ENCODE measurements at places on chromosomes 6 and 20.

- DNase-seq: no peak
Observed at GRCh38 chr20:7656687-7657467, 283.4 kb downstream of the HAO1 start.

GRCh38 chr20:61803416-61803914 lies 262.2 kb downstream of the TAF4 start:
- DNase-seq: no peak

GRCh38 chr6:2840749-2841061 lies 958 bp downstream of the SERPINB1 start:
- DNase-seq: no peak

DNA sequence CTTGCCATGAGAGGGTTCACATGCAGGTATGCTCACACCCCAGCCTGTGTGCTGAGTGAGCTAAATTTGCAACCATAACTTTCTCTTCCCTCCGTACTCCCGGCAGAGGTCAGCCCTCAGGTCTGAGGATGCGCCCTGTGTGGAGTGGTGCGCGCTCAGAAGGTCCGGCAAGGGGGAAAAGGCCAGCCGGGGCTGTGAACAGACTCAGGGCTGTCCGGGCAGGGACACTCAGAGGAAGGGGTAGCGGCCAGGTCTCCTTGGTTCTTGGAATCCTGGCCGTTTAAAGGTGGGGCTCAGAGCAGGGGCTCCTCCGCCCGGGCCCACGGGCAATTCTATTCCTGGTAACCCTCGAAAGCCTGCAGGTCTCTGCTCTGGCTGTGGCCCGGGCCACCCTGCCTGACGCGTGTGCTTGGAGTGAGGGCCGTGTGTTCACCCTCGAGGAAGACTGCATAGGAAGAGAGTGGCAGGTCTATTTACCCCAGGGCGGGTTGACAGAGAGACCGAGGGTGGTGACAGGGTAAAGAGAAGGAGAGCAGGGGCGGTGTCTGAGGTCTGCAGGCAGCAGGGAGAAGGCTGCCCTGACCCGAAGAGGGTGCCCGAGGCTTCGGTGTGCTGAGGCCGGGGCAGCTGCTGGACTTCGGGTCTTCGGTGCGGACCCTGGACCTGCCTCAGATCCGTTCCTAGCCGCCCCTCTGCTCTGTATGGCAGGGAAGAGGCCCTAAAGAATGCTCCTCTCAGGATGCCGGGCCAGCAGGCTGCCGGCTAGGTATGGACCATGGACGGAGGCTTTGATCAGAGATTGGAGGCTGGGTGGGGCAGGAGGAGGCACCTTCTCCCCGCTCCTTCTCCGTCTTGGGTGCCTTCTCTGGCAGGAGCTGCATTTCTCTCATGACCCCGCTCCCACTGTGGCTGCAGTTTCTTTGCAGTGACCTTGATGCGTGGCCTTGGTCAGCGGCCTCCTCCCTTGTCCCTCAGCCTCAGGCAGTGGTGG lies 131.1 kb upstream of the ARMC2 start:
- no peak for DNase-seq

DNA sequence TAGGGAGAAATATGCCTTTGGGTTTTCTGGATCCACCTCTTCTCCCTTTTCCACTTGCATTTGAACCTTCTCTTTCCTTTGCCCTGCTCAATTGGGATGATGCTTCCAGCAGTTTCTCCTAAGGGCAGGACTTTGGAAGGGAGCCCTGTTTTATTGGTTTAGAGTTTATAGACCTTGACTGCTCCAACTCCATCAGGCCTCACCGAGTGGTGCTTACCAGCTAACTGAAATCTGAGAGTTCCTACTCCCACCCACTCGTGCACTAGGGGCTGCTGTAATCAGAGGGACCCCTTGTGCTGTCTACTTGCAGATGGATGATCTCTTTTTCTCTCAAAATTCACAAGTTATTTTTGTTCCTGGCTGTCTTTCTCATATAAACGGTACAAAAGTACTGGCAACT lies 121.3 kb upstream of the SLC22A16 start:
- DNase-seq: no peak

GRCh38 chr20:34337982-34338726 lies 24.9 kb upstream of the ITCH start:
- DNase-seq: no peak

- no peak for DNase-seq
Observed at GRCh38 chr6:44663860-44664634, 276.5 kb downstream of the CDC5L start.

DNA sequence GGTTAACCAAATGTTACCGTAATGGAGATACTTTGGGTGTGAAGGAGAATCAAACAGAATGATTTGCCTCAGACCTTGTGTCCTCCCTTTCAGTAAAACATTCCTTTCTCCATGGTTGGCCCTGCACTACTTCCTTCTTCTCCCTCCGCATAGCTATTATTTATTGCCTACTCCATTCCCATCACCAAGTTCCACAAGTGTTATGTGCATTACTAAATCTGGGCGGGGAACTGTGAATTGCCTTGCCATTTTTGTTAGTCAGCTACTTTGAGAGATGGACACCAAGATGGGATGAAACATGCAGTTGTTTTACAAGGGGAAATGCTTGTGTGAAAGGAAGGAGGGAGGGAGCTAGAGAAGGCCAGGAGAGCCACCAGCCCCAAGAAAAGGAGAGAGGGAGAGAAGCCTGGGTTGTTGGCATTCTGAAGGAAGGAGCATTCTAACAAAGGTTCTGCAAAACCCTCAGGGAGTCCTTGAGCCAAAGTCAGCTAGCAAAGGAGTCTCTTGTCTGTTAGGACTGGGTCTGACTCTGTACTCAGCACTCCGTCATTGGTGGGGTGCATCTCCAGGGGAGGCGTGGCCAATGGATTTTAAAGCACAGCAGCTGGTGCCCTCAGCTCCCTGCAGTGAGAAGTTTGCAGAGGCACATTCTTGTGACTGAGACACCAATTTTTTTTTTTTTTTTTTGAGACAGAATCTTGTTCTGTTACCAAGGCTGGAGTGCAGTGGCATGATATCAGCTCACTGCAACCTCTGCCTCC lies 83.6 kb upstream of the CHD6 start:
- no peak for DNase-seq

- no peak for DNase-seq
Observed at GRCh38 chr6:147389463-147389862, 119.0 kb upstream of the SAMD5 start.

GRCh38 chr6:169289619-169290339 lies 36.1 kb upstream of the THBS2 start:
- DNase-seq: no peak

All from stimulated activated CD8-positive, alpha-beta memory T cell treated with anti-CD3 and anti-CD28 coated beads, Interleukin-12 subunit alpha, Interleukin-12 subunit beta, amount 100 ng/mL, for 1 hour (primary cell).